ENCODE measurements at places on chromosomes 11 and 22.
A peak's percentile ranks its signal among the peaks of the same experiment; 100 is the strongest.

GRCh38 chr22:21012446-21013407 lies 2.2 kb upstream of the P2RX6 start:
- DNase-seq = no peak

DNA sequence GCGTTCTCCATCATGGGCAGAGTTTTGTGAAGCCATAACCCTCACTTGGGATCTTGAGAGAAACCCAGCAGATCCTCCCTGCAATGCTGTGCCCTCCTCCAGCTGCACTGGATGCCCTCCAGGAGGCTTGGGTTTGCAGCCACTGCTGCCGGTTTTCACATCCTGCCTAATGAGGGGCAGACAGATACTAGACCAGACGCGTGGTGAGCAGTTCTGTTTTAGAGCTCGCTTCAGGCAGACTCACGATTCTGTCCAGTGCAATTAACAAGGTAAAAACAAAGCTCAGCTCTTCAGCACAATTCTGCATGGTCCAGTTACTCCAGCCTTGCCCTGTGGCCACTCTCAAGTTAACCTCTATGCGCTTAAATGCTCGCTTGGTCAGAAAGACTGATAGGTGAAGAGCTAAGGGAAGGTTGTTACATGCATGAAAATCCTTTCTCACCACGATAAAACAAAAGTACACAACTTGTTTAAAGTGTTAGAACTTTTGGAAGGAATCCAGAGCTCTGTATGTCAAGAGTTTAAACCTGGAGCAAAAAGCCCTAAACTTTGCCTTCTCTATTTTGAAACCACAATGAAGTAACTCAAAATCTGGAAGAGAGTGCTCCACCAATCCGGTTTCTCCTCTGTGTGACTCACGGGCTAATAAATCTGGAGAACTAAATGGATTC lies 292.3 kb upstream of the FAT3 start:
- peak; percentile 64 for DNase-seq

DNA sequence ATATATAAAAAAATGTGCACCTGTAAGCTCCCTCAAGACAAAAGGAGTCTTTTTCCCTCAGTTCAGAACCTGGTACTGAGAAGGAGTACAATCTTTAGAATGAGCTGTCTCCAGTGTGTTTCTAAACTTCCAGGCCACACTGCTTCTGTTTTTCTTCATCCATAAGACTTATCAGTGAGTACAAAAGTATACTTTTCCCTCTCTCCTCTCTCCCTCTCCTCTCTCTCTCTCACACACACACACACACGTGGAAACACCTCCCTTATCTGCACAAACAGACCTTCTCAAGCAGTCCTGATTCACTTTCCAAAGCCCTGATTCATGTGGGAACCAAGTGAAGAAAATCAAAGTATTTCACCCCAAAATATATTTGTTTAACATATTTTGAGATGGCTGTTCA lies 220.7 kb upstream of the UBASH3B start:
- DNase-seq = no peak

GRCh38 chr22:32199341-32199740 lies 5.5 kb downstream of the RFPL2 start:
- DNase-seq = no peak

DNA sequence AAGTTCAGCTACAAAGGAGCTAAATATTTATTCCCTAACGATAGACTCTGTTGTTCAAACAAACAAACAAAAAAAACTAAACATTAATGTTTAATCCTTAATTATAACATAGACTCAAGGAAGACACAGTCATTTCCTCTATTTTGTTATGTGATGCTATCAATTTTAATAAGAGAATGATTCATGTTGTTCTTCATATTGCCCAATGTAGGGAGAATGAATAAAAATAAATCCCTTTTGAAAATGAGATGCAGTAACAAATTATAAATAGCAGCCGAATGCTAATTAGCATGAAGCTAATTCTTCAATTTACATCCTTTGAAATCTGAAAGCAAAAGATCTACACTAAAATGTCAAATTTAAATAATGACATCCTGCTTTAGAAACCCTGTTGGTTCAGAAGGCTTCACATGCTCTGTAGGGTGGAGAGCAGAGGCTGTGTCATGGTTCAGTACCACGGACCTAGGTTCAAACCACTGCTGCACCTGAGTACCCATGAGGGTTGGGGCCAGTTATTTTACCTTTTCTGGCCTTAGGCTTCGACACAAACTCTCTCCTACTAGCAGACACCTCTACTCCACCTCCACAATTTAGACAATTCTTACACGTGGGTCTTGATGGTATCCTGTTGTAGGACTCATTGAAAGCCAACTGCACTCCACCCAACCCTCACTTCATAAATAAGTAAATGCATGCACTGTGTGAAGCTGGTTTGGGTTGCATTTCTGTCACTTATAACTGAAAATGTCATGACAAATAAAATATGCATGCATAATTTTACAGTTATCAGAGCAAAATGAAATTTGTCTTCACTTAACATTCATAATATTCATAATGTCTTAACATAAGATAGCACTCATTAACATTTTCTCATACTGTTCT lies 89.0 kb downstream of the RRAS2 start:
- DNase-seq = no peak

DNA sequence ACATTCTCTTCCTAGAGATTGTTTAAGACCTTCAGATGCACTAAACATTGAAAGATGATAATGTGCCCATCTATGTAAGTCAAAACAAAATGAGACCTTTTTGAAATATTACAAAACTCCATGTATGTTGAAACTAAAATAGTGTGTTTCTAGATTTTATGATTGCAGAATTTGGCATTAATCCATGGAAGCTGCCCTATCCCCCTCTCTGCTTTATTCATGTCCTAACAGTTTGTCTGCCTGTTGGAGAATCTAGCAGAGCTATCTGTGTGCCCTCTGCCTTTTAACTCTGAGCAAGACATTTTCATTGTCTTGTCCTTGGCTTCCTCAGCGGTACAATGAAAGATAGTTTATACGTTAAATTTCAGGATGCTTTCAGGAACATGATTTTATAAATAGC lies 105.5 kb downstream of the FAT3 start:
- DNase-seq = no peak

DNA sequence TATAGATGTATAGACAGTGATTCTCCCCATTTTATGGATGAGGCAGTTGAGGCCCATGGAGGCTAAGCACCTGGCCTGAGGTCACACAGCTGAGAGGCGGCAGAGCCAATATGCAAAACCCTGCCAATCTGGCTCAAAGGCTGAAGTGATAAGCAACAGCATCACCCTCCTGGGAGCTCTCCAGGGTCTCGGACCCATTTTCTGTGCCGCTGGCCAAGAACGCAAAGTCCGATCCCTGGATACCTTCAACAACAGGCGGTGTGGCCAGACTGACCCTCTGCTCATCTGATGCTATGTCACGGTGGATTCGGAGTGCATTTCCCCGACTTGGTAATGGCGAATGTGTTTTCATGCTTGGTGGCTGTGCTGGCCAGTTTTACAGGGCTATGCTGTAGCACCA lies 595.0 kb downstream of the TBC1D22A start:
- no peak for DNase-seq

GRCh38 chr11:103035791-103036434 lies 56.0 kb downstream of the DCUN1D5 start:
- DNase-seq = peak; percentile 57

DNA sequence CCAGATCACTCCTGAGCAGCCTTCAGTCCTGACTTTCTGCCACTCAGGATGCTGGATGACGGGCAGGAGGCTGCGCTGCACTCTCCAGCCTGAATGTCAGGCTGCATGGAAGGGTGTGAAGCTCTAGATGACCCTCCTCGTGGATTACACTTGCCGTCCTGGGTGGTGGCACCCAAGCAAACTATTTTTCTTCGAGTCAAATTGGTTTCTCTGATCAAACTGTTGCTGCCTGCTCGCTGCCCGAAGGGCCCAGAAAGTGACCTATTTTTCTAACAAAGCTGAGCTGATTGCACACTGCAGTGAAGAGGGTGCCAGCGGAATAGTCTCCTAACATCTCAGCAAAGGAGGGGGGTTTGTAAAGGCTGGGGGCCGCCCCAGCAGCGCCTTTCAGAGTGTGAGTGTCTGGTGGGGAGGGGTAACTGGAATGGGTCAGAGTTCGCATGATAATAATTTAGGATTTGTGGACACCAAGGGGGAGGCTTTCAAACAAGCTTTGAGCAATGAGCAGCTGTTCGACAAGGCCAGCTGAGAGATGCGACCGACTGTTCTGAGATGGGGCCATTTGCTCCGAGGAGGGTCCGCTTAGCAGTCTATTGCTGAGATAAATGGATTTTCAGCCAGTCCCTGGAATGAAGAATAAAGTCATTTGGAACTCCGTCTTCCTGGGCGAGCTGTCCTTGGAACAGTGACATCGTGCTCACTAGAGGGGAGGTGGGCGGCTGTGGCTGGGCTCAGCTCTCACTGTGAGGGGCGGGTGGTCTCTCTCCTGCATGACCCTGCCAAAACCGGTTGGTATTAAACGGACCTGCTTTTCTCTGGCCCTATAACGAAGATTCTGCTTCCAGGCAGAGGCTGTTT lies 537.6 kb downstream of the BRD1 start:
- no peak for DNase-seq

DNA sequence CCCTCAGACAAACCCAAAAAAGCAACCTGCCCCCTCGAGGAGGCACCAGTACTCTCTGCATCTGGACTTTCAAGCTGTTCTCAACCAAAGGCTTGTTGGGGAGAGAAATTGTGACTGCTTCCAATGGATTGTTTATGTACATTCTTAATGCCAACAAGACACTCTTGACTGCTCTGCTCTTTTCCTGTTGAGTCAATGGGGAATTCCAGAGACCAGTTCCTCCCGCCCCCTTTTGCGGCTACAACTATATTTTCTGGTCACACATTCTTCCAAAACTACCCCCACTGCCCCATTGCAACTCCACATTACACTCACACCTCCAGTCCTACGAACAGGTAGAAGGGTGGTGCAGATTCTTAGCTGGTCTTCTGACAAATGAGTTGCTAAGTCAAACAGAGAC lies 187.0 kb downstream of the DSCAML1 start:
- DNase-seq = no peak

- DNase-seq = no peak
Measured at GRCh38 chr11:67301313-67301921, 1.9 kb upstream of the SSH3 start.

Data from GM04503 (cell line).